ENCODE measurements at places on chromosomes 4 and X.
A peak's percentile ranks its signal among the peaks of the same experiment; 100 is the strongest.

DNA sequence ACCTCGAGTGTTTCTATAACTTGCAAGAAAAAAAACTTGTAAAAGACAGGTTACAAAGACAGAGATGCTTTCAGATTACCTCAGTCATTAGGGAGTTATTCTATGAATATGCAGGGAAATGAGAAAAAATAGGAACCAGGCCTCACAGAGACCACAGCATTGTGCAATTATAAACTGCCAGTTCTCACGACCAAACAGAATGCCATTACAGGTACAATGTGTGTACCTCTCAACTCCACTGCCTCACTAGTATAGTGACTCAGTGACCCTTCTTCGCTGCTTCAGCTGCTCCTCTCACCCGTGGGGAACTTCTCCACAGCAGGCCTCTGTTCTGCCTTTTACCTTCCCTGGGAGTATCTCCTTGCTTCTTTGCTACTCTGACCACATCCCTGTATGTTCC, 2.3 kb upstream of the HTATSF1 start:
- no peak for DNase-seq

DNA sequence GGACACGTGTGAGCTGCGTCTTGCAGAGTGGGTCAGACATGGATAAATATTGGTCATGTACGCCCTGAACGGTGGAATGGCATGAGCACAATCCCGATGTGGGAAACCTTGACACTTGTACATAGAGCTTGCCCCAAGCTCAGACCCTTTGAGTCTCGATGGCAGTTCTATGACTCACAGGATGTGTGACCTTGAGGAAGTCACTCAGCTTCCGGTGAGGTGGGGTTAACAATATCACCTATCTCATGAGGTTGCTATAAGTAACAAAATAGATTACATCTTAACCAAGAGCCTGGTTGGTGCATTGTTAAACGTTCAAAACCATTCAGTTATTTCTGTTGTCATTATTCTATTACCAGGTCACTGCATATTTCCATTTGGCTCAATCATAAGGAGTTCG, 109.1 kb upstream of the TBL1X start:
- DNase-seq, result no peak

GRCh38 chr4:55723403-55723802, 87.3 kb upstream of the NMU start:
- DNase-seq, result no peak

DNA sequence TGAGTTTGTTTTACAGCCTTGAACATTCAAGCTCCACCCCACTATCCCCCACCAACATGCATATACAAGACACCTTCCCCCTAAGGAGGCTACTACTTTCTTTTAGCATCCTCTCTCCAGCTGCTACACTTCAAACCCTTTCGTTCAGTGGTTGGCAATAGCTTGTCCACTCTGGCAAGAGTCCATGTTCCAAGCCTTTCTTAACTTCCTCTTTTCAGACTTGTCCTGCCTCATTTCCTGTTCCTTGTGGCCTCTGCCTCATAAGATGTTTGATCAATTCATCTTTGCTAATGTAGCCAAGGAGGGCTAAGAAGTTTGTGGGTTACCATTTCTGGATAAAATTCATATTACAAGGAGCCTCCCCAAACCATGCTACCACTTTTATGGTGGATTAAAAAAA, 20.8 kb upstream of the ZCCHC12 start:
- no peak for DNase-seq

DNA sequence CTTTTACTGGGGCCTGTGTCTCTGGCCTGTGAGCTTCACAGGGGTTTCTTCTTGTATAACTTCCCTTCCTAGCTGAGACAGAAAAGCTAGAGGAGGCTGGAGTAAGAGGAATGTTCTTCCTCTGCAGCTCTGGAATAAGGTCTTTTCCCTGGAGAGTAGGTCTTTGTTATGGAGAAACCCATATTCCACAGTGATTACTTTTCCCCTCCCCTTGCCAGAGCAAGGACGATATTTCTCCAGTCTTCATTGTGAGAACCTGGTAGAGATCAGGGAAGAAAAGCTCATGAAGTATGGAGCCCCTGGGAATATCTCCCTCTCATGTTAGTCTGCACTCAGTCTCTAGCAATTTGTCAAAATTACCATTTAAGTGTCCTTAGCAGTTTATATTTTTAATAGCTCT, 18.7 kb upstream of the GLRB start:
- no peak for DNase-seq

- no peak for DNase-seq
Measured at GRCh38 chrX:118552121-118552900, 56.7 kb downstream of the DOCK11 start.

DNA sequence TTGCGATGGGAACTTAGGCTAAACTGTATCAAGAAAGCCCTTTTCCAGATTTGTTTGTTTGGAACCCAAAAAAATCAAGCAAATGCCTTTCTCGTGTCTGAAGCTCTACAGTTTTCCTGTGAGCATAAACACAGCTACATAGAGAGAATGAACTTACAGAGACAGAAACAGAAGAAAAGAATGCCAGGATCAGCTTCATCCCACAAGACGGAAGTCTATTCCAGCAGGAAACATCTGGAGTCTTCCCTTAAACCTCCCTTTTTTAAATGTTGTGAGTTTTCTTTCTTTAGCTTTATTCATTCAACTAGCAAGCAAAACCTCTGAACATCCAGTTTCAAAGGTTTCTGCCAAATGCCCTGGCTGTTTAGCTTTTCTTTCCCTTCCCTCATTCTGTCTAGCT, 32.6 kb upstream of the ZFP42 start:
- DNase-seq, result no peak

DNA sequence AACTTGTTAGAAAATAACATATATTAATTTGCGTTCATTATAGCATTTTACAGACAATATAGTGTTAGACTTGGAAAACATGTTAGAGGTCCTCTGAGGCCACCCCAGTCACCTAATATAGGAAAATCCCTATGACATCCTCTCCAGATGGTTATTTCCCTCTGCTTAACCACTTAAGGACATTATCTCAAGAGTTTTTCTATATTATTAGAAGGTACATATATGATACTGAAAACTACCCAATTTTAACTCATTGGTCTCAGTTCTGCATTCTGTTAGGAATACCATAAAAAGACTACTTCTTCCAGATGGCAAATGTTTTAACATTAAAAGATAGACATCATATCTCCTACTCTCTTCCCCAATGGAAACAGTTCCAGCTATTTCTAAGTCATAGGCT, 21.4 kb downstream of the PTPN13 start:
- DNase-seq, result no peak

DNA sequence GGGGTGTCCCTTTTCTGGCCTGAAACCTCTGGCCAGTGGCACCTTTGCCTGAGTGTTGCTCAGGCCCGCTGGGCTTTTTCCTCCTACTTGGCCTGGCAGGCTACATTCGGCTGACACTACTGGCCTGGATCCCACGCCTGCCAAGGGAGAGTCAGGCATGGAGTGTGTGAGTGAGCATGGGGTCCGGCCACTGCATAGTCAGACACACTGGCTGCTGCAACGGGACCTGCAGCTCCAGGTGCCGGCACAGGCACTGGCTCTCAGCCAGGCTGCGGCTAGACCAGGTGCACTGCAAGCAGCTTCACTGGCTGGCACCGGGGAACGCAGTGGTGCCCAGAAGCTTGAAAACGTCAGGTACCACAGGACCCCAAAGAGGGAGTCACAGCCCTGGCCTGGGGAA, 434.9 kb downstream of the ARHGAP24 start:
- no peak for DNase-seq

- no peak for DNase-seq
Measured at GRCh38 chr4:101198682-101199339, 148.5 kb downstream of the PPP3CA start.

DNA sequence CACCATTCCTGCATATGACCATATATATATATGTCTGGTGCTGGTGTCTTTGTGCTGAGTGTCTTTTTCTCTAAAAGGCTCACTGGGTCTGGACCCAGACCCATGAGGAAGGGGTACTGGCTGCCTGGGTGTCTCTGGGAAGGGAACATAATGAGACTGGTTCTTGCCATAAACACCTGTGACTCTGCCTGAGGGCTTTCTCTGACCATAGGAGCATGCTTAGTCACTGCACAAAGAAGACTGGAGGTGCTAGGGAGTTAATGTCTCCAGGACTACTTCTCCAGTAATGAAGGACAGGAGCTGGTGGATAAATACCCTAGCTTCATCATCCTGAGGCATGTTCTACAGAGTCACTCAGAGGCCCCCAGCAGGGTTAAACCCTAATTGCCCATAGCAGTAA, 47.1 kb upstream of the CASK start:
- no peak for DNase-seq

- DNase-seq, result no peak
Measured at GRCh38 chr4:120263618-120264017, 197.0 kb upstream of the MAD2L1 start.

GRCh38 chr4:145775406-145775805, 95.5 kb downstream of the C4orf51 start:
- DNase-seq, result no peak

DNA sequence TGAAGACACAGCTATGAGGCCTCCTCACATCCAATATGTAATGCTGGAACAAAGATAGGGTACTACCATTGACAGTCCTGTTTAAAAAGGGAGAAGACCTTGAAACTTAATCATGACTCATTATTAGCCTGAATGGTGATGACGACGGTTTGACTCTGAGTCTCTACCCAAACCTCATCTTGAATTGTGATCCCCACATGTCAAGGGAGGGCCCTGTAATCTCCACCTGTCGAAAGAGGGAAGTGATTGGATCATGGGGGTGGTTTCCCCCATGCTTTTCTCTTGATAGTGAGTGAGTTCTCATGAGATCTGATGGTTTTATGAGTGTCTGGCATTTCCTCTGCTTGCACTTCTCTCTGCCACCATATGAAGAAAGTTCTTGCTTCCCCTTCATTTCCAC, 395.3 kb upstream of the CPEB2 start:
- DNase-seq, result no peak

DNA sequence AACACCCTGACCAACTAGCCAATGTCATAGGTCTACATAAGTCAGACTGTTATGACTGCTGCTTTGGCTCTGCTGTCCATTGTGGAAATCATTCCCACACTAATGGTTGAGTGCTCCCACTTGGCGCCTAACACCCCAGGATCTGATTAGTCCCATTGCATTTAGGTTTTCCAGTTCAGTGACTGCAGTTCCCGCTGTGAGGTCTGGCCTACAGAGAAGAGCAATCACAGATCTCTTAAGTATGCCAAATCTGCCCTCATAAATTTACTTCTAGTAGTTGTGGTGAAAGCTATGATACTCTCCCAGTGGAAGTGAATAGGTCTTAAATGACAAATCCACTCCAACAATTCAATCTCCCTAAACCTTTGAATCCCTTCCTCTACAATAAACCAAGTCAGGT, 77.3 kb upstream of the IL2 start:
- no peak for DNase-seq

DNA sequence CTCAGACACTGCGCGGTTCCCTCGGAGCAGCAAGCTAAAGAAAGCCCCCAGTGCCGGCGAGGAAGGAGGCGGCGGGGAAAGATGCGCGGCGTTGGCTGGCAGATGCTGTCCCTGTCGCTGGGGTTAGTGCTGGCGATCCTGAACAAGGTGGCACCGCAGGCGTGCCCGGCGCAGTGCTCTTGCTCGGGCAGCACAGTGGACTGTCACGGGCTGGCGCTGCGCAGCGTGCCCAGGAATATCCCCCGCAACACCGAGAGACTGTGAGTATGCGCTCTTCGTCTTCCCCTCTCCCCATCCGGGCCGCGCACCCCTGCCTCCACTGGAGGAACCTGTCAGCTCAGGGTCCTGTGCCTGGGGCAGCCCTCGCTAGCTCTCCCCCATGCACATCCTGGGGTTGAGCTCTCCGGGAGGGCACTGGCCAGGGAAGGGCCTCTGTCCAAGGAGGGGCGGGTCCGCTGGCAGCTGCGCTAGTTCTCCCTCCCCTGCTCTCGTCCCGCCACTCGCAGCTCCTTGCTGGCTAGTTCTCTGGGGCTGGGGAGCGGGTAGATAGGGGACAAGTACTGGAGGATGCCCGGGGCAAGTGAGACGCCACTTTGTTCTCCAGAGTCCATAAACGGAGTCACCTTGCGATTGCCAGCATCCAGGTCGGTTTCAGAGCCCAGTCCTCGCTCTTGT, 2.2 kb downstream of the SLIT2 start:
- DNase-seq, result peak; percentile 19

GRCh38 chr4:25235401-25235800, 1.6 kb downstream of the PI4K2B start:
- no peak for DNase-seq

GRCh38 chrX:148811236-148811635, 310.8 kb downstream of the AFF2 start:
- DNase-seq, result no peak

GRCh38 chr4:71558248-71558647, 219.4 kb downstream of the SLC4A4 start:
- no peak for DNase-seq

DNA sequence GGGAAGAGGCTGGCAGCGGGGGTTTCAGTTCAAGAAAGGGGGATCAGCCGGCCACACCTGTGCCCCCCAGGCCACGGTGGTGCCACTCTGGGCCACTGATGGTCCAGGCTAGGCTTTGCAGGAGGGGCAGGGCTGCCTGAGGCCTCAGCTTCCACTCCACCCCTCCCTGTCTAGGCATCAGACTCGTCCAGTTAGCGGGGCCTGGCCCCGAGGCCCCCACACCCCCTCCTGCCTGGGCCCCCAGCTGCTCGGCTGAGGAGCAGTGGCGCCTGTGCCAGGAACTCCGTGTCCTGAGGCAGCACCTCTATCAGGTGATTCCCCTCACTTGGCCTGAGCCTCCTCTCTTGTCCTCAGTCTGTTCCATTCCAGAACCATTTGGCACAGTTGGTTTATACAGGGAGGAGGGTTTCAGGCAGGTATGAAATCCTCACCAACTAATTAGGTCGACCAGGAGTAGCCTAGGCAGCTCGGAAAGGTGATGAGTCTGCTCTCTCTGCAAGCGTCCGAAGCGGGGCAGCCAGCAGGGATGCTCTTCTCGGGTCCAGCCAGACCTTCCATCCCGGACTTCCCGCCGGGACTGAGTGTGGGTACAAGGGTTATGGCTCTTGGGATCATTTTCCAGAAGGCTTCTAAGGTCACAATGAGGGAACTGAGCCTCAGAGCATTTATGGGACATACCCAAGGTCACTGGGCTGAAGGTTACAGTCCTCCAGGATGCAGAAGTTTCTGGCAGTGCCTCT, 2.1 kb downstream of the NSG1 start:
- DNase-seq, result no peak

DNA sequence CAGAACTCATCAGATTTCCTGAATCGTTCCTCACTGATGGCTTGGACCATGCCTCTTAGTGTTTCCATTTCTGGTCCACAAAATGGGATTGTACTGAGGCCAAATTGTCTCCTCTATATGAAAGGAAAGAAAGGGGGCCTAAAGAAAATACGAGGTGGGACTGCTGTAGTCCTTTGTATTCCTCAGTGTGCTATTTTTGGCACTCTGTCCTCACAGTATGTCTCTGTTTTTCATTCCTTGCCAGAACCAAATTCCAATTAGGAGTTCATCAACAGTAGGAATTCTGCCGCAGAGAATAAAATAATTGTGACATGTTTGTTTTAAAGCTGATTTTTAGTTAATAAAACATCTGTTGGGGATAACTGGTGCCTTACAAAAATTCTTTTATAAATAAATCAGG, 515.7 kb downstream of the SMARCA1 start:
- DNase-seq, result no peak
